Fibroblast of the aortic adventitia (primary cell): ENCODE measurements at places on chromosomes 3 and 15.

- no peak for DNase-seq
Observed at GRCh38 chr3:20344400-20344959, 158.5 kb upstream of the SGO1 start.

- no peak for DNase-seq
Observed at GRCh38 chr15:88987934-88988671, 74.9 kb upstream of the MFGE8 start.

DNA sequence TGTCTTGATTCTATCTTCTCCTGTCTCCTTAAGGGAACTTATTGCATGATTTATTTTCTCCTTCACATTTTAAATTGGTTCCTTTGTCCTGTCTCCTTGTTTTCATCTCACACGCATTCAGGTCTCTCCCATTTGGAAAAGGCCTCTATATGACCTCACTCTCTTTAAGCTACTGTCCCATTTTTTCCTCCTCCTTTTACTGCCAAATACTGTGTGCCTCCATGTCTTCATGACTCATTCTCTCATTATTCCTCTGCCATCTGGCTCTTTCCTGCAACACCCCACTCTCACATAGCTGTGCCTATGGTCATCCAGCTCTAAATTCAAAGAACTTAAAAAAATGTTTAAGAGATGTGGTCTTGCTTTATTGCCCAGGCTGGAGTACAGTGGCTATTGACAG lies 48.0 kb downstream of the TYRO3 start:
- peak; percentile 96 for DNase-seq

GRCh38 chr15:22888120-22888859 lies 49.8 kb downstream of the NIPA2 start:
- DNase-seq = peak; percentile 95
